ENCODE measurements at places on chromosomes 16 and 17.

DNA sequence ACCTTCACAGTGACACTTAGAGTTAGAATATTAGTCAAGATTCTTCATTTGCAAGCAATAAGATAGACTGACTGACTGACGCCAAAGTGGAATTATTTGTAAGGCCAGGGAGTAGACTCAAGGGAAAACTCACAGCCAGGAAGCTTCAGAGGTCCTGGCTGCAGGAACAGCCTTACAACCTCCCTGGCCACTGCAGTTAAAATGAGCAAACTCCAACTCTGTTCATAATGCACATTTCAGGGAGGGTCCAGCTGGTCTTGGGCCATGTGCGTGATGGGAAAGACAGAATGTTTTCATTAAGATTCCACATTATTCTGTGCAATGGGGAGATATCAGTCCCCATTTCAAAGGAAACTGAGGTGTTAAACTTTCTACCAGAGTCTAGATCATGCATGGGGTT, 9.9 kb downstream of the CAPNS2 start:
- DNase-seq = no peak

DNA sequence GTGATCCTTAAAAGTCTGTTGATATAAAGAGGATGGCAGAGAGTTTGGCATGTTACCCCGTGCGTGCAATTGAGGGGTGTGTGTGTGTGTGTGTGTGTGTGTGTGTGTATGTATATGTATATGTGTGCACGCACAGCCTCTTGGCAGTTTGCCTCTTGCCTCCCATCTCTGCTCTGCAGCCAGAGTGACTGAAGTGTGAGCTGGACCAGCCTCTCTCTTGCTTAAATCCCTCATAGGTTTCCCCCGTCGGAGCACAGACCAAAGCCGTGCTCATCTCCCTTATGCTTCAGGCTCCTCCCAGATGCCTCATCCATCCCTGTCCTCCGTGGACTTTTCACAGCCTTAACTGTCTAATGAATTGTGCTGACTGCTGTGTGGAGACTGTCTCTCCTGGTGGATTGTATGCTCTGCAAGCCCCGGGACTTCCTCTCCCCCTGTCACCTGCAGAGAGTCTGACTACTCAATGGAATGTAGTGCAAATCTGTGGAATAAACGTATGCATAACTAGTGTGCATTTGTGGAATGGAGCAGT, 413.5 kb downstream of the CPPED1 start:
- no peak for DNase-seq

GRCh38 chr17:4163951-4164350, 21.0 kb downstream of the CYB5D2 start:
- DNase-seq = no peak

- DNase-seq = no peak
Measured at GRCh38 chr16:84032458-84033178, 10.0 kb downstream of the SLC38A8 start.

DNA sequence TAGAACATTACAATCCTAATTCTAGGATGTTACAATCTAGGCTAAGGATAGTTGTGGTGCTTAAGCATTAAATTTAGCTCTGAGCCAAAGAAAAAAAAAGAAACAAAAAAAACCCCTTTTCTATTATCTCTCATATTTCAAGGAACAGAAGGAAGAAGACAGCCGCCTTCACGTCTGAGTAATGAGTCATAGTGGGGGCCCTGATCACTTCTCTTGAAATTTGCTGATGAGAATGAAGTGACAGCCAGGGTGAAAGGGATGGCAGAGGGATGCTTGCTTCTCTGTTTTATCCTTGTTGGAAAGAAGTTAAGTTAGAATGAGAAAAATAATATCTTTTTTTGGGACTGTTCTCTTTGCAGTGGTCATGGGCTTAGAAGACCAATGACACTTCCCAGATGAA, 82.6 kb upstream of the MPHOSPH6 start:
- no peak for DNase-seq

DNA sequence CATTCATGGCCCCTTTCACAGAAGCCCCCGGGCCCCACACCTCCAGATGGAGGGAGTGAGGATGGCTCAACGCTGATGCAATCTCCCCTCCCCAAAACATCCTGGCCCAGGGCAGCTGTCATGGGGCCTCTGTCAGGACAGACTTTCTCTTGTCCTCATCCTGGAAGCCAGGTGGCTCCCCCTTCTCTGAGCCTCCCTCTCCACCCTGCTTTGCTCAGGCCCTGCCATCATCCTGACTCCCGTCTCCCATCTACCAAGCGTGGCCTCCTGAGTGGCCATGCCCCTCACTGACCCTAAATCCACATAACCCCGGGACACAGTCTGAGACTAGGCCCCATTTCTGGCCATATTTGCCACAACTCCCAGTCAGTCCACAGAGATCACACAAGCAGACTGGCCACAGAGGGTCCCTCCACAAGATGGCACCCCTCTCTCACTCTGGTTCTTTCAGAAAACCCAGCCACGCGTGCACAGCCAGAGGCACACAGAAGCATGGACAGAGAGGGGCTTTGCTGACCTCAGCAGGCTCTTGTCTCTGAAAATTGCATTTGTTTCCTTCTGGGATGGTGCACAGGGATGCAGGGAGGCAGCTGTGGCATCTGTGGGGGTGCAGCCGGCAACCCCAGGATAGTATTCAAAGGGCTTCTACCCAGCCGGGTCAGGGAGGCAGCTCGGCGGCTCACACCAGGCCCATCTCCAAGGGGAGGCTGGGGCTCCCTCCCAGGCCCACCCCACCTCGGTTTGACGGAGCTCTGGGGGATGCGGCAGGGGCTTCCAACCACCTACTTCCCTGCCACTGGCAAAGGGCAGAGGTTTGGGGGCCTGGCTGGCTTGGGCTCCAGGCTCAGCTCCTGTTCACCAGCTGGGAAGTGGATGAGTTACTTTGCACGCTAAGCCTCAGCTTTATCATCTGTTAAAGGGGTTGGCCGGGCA, 16.9 kb downstream of the DOC2B start:
- no peak for DNase-seq

- DNase-seq = no peak
Measured at GRCh38 chr16:84088695-84089395, 27.9 kb downstream of the MBTPS1 start.

Data from activated CD8-positive, alpha-beta memory T cell treated with anti-CD3 and anti-CD28 coated beads for 4 hours (primary cell).